Right atrium auricular region (tissue), 2 donors: ENCODE measurements at places on chromosomes 3 and 15.
A peak's percentile ranks its signal among the peaks of the same experiment; 100 is the strongest.

GRCh38 chr15:39486621-39487457 is 94.0 kb upstream of the THBS1 start:
- no peak overlapping the region for H3K4me3 ChIP-seq
- DNase-seq, result no peak
- H3K27me3 ChIP-seq, result no peaks in the 10 kb centered on the region
- no peaks in the 10 kb centered on the region for H3K36me3 ChIP-seq
- peaks cover 36% of the 10 kb centered on the region for H3K4me1 ChIP-seq

DNA sequence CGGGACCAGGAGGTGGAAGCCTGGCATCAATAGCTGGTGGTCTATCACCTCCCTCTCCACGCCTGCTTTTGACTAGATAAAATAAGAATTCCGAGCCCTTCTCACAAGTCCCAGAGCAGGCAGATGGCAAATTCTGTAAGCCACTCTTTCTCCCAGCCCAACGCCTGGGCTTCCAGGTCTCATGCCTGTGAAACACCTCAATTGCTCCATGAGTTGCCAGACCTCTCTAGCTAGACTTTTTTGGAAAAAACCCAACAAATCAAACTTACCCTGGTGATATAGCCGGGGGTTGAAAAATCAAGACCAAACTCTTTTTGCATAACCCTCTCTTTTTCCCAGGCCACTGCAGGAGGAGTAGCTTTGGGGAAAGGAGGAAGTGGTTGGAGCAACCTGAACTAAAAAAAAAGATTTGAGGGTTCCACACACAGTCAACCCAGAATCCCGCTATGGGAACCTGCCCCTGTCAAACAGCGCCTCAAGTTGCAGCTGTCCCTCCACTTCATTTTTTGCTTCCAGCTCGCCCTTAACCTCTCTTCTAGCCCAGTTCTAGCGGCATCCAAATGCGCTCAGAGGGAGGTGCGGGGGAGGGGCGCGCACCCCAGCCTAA is 7.0 kb downstream of the BHLHE40 start:
- H3K27ac ChIP-seq, result peak overlapping the region; percentile 96
- peaks cover 12% of the 10 kb centered on the region for H3K36me3 ChIP-seq
- peaks cover 77% of the 10 kb centered on the region for H3K4me1 ChIP-seq
- no peak for DNase-seq
- H3K27me3 ChIP-seq, result no peaks in the 10 kb centered on the region
- peak overlapping the region; percentile 48 for H3K4me3 ChIP-seq

DNA sequence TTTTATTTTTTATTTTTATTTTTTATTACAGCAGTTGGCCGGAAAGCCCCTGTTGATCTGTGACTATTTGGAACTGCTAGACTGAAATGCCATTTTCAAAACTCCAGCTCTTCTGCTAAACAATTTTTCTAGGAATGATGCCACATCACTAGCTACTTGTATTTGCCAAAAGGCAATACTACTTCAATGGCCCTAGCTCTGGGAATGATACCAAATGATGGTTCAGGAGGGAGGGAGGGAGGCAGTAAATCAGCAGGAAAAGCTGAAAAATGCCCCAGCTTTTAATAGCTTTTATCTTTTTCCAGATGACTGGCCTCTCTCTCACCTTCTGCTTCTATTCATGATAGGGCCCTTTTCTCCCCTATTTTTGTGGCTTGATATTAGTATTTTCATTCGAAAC is 2.6 kb upstream of the CHL1 start:
- H3K4me1 ChIP-seq, result no peaks in the 10 kb centered on the region
- no peaks in the 10 kb centered on the region for H3K36me3 ChIP-seq
- no peaks in the 10 kb centered on the region for H3K27me3 ChIP-seq
- no peak overlapping the region for H3K4me3 ChIP-seq
- no peak for DNase-seq

DNA sequence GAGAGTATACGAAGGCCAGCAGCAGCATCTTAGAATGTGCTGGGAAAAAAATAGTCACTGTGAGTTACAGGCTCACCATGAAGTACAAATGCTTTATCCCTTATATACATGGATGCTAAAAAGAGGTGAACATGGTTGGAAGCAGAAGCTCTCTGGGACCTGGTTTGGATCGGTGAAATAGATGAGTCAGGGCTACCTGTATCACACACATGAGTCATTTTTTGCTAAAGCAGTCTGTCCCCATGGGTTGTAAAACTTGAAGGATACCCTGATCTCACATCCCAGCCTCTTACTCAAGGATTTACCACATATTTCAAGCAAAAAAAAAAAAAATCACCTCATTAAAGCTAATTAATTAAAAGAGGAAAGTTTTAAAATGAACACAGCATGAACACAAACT is 6.9 kb upstream of the SERPINI2 start:
- H3K36me3 ChIP-seq, result no peaks in the 10 kb centered on the region
- no peak overlapping the region for H3K27ac ChIP-seq
- H3K4me3 ChIP-seq, result no peak overlapping the region
- H3K27me3 ChIP-seq, result no peaks in the 10 kb centered on the region
- no peaks in the 10 kb centered on the region for H3K4me1 ChIP-seq

- H3K4me3 ChIP-seq, result no peak overlapping the region
- no peaks in the 10 kb centered on the region for H3K4me1 ChIP-seq
- H3K36me3 ChIP-seq, result no peaks in the 10 kb centered on the region
- H3K27me3 ChIP-seq, result no peaks in the 10 kb centered on the region
Observed at GRCh38 chr3:75129101-75129500, 514.6 kb upstream of the CNTN3 start.

- DNase-seq, result no peak
- no peaks in the 10 kb centered on the region for H3K27me3 ChIP-seq
- no peak overlapping the region for H3K4me3 ChIP-seq
- H3K36me3 ChIP-seq, result no peaks in the 10 kb centered on the region
Observed at GRCh38 chr15:58137686-58138085, 495 bp upstream of the AQP9 start.

GRCh38 chr15:68032672-68033071 is 21.4 kb upstream of the PIAS1 start:
- H3K27ac ChIP-seq, result no peak overlapping the region
- no peaks in the 10 kb centered on the region for H3K36me3 ChIP-seq
- H3K27me3 ChIP-seq, result no peaks in the 10 kb centered on the region
- no peaks in the 10 kb centered on the region for H3K4me1 ChIP-seq
- DNase-seq, result no peak

DNA sequence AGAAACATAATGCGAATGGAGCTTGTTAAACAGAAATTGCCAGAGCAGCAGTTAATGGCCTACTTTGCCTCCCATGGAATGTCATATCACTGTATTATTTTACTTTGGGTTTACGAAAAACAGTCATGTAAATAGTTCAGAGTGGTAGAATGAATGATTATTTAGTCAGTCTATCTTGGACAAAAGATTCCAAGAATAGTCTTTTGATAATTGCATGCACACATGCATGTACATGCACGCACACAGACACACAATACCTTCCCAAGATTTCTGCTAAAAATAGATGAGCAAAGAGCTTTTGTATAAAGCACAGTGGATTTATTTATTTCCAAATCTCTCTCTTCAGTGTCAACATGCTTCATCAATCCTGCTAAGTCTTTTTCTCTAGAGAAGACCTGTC is 800.7 kb downstream of the DIPK2A start:
- no peaks in the 10 kb centered on the region for H3K4me1 ChIP-seq
- no peak for DNase-seq
- H3K36me3 ChIP-seq, result no peaks in the 10 kb centered on the region
- H3K27me3 ChIP-seq, result no peaks in the 10 kb centered on the region

DNA sequence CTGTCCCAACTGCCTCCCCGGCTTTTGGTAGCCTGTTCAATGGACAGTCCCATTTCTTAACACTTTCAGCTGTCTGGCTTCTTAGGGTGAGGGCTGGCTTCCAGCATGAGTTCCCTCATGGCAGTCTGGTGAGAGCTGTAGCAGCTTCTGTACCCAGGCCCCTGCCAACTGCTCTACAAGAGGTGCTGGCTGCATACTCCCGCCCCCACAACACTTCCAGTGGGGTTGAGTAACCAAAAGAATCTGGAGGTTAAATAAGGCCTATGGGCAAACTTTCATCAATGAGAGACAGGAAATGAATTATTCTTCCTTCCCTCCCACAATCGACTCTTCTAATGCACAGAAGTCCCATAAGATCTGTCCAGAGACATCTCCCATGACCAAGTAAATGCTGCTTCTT is 145.0 kb downstream of the NEK10 start:
- peak overlapping the region; percentile 10 for H3K27ac ChIP-seq
- H3K4me1 ChIP-seq, result no peaks in the 10 kb centered on the region
- no peaks in the 10 kb centered on the region for H3K36me3 ChIP-seq
- no peaks in the 10 kb centered on the region for H3K27me3 ChIP-seq
- no peak for DNase-seq
- no peak overlapping the region for H3K4me3 ChIP-seq

- H3K27me3 ChIP-seq, result no peaks in the 10 kb centered on the region
- no peak overlapping the region for H3K4me3 ChIP-seq
- peaks cover 10% of the 10 kb centered on the region for H3K36me3 ChIP-seq
Observed at GRCh38 chr15:52343831-52344230, 48.2 kb upstream of the MYO5C start.

GRCh38 chr3:50637011-50637410 is 20.1 kb downstream of the MAPKAPK3 start:
- H3K36me3 ChIP-seq, result peaks cover 23% of the 10 kb centered on the region
- H3K4me3 ChIP-seq, result no peak overlapping the region
- H3K4me1 ChIP-seq, result peaks cover 55% of the 10 kb centered on the region
- DNase-seq, result no peak
- peak overlapping the region; percentile 56 for H3K27ac ChIP-seq

DNA sequence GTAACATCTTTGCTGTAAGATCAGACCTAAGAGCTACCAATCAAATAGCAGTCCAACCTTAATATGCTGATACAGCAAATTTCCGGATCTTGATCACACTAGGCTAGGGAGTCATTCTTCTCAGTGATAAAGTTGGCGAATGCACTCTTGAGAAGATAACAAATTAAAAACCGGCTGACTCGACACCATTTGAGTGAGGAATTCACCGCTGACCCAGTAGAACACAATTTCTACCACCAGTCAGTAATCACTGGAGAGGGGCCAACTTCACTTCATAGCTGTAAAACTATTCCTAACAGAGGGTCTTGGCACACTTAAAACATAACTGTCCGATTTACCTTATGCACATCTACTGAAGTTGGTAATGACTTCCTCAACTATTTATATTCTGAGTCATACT is 47.2 kb downstream of the MEIS2 start:
- DNase-seq, result no peak
- no peaks in the 10 kb centered on the region for H3K27me3 ChIP-seq
- no peaks in the 10 kb centered on the region for H3K36me3 ChIP-seq
- peaks cover 31% of the 10 kb centered on the region for H3K4me1 ChIP-seq
- no peak overlapping the region for H3K4me3 ChIP-seq
- H3K27ac ChIP-seq, result no peak overlapping the region
